Astrocyte of the cerebellum (primary cell): ENCODE measurements at places on chromosomes 3 and 15.

- DNase-seq = no peak
Observed at GRCh38 chr15:60118146-60118545, 114.0 kb downstream of the FOXB1 start.

DNA sequence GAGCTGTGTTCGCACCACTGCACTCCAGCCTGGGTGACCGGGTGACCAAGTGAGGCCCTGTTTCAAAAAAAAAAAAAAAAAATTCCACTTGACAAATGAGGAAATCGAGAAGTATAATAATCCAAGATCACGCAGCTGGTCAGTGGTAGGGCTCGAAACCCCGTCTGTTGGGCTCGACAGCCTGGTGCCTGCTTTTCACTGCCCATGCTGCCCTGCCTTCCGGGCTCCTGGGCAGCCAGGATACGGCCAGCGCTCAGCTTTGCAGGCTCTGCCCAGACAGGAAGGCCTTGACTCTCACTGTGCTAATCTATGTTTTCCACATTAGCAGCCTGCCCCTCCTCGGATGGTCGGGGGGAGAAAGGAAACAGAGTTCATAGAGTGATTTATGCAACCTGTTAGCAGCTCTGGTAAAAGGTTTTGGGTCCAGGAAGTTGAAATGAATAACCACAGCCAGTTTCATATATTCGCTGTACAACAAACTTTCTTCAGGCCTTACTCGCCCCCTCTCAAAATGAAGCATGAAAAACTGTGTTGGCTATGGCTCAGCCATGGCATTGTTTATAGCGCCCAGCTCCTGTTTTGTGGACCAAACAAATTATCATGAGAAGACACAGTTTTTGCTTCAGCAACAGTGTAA is 108.8 kb downstream of the XXYLT1 start:
- DNase-seq = no peak

- DNase-seq = no peak
Observed at GRCh38 chr15:76363251-76363650, 26.7 kb downstream of the ISL2 start.

- no peak for DNase-seq
Observed at GRCh38 chr3:82462977-82463376, 701.5 kb upstream of the GBE1 start.

- DNase-seq = no peak
Observed at GRCh38 chr3:4525560-4526223, 32.5 kb downstream of the ITPR1 start.

DNA sequence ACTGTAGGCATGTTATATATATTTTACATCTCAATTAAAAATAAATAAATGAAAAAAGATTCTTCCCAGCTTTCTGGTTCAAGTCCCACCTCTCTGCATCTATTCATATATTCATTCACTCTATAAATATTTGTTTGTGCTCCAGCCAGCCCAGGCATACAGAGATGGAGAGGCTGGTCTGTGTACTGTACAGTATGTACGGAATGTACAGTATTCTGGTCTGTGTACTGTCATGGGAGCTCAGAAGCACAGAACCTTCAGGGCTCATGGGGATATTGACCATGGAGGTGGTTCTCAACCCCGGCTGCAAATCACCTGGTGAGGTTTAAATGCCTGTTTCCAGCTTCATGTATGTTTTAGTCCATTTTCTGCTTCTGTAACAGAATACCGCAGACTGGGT is 13.8 kb downstream of the CORO2B start:
- DNase-seq = no peak

- no peak for DNase-seq
Observed at GRCh38 chr3:54841471-54841870, 86.4 kb downstream of the LRTM1 start.
